GDM1 (cell line): ENCODE measurements at places on chromosomes 2 and 18.

DNA sequence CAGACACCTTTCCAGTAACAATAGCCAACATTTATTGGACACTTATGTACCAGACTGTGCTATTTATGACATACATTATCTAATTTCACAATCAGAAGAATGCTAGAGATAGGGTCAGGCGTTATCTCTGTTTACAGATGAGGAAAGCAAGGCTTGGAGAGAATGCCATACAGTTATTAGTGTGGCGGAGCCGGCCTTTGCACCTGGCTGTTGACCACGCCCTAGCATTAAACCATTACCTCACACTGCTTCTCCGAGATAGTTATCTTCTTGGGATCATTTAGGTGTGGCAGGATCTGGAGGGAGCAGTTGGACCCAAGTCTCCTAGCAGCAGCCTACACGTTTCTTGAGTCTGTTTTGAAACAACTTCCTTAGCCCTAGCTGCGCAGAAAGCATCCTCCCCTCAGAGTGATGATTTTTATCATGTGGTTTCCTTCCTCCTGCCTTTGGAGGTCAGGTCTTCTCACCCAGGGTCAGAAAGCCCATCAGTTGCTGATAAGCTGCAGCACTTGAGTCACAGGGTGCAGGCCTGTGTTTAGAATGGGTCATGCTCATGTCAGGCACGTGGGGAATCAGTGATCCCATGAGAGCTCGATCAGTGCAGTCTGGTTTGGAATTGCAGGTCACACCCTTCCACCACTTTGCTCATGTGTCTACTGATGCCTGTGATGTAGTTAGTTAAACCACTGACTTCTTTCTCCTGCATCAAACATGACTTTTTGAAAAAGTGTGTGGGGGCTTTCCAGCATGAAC, 118.2 kb downstream of the SPTBN1 start:
- DNase-seq = no peak

- no peak for DNase-seq
Observed at GRCh38 chr2:74130211-74130995, 17.3 kb downstream of the BOLA3 start.

GRCh38 chr2:128970332-128971116, 651.9 kb upstream of the HS6ST1 start:
- DNase-seq = no peak

GRCh38 chr2:163351143-163351542, 384.7 kb downstream of the FIGN start:
- no peak for DNase-seq
